Osteoblast (primary cell): ENCODE measurements at places on chromosomes 2 and 18. TPM values are rescaled to one million over a fixed set of nuclear protein-coding genes. Genes with fewer than 3 reads are reported as not detected.

- no peak for DNase-seq
Observed at GRCh38 chr2:9113262-9113661, 93.3 kb upstream of the ASAP2 start.

DNA sequence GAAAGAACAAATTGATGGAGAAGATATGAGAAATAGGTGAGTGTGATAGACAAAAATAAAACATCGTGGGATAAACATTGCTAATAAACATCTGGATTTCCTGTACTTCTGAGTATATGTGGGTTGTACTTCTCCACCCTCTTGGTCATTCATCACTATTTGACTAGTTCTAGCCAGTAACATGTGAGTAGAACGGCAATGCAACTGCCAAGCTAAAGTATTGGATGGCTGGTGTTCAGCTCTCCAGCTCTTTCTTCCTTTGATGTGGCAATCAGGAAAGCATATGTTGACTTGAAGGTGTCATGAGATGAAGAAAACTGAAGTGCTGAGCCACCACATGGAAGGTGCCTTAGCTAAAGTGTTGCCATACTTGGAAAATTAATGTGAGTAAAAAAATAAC is 144.9 kb downstream of the SCG2 start:
- no peak for DNase-seq

The BOLL gene
- total RNA-seq = not detected in 2 replicates

DNA sequence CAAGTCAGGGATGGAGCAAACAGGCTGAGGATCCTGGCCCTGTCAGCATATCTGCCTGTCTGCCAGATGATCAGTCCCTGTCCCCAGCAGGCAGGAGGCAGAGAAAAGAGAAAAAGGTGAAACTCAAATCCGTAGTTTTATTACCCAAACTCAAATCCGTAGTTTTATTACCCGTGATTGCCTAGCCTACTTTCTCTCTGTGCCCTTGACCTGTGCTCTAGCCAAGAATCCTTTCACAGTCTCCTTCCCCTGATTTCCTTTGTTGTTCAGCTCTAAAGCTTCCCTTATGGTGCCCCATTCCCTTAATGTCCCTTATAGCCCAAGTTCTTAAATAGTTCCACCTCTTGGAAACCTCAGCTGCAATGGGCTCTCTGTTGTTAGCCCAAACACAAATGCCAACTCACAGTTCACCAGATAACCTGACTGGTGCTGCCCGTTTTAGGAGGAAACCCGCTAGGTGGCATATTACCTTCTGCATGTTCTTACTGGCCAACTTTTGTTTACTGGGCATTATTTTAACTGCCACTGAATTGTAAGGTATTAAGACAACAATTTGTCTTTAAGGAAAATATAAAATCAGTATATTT is 125.7 kb upstream of the FZD5 start:
- DNase-seq = no peak

DNA sequence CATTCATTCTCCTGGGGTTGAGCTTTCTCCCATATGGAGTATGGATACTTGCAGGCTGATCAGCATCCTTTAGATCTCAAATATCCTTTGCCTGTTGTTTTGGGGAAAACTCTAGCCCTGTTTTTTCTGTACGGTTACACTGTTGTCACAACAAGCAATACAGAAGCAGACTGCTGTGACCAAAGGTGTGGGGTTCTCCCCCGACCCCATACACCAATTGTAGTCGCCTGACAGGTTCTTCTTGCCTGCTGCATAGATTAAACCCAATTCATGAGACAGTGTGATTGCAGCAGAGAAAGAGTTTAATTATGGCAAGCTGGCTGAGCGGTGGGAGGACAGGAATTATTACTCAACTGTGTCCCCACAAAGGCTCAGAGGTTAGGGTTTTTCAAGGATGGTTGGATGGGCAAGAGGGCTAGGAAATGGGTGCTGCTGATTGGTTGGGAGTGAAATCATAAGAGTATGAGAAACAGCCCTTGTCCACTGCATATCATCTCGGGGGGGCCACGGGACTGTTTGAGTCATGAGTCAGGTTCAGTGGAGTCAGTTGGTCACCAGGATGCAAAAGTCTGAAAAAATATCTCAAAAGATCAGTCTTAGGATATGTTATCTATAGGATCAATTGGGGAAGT is 40.6 kb downstream of the ITGB1BP1 start:
- DNase-seq = peak; percentile 46

The ANKRD29 gene
- total RNA-seq = 9.8 and 20.9 TPM in 2 replicates

DNA sequence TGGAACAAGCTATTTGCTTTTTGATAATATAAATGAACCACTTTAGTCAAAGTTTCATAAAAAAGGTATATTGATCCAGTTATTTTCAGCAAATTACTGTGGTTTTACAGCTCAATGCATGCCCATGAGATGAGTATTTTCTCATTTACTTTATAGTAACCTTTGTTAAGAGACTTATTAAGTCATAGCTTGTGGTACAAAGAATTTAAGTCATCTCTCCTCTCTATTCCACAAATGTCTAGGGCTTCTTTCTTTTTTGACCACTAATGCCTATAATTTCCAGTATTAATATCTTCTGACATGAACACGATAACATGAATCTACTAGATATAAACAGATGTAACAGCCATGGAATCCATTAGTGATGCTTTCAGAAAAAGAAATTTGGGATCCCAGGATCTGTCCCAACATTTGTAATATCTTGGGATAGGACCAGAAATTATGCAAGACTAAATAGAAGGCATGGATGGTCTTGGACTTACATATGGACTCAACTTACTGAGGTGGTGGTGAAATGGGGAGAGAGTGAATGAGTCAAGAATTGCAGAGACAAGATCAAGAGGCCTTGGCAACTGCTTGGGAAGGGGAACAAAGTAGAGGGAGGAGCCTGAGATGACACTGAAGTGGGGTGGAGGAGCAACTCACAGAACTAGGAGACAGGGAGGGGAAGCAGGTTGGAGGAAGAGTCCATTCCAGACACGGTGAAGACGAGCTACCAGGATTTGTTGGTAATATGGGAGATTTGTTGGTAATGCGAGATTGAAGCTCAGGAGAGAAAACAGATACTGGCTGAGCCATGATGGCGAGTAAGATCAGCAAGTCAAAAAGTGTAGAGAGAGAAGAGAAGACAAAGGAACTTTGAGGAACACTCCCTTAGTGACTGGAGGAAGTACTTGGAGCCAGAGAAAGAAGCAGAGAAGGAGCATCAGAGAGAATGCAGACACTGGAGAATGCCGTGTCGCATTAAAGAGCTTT is 42.4 kb upstream of the KDM3A start:
- no peak for DNase-seq

- DNase-seq = no peak
Observed at GRCh38 chr2:118388771-118389170, 300.5 kb downstream of the INSIG2 start.

DNA sequence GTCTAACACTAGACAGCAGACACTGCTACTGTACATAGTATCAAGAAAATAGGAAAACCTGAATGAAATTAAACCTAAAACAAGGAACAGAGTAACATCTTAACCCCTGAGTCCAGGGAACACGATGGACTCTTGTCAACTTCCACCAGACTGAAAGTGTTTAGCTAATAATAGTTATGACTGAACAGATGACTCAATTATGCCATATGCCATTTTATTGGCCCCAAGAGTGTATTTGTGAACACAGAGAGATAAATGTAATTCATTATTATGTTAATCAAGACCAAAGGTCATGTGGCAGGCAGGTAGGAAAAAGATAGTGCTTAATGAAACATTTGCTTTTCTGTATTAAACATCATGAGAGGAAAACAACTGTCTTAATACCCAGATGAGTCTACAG is 58.0 kb downstream of the NYAP2 start:
- DNase-seq = no peak

DNA sequence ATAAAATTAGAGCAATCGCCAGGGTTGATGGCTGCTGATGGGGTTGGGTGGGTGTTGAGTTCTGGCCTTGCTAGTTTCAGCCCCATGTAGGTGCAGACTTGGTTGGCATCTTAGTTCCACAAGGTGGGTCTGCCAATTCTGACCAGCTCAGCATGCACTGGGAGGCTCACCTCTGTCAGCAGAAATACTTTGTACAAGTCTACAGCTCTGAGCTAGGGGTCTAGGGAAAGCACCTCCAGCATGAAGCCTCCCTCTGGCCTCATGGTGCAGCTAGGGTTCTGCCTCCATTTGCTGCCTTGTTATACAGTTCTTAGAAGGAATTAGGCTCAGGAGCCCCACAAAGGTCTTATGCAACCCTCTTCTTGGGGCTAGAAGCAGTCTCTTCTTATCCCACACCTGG is 278.9 kb upstream of the HDAC4 start:
- DNase-seq = no peak
